Fibroblast of mammary gland (primary cell): ENCODE measurements at places on chromosomes 6 and 20.

- no peak for DNase-seq
Observed at GRCh38 chr6:118591897-118592296, 43.8 kb downstream of the PLN start.

GRCh38 chr6:111898452-111898851 lies 25.2 kb upstream of the FYN start:
- no peak for DNase-seq

DNA sequence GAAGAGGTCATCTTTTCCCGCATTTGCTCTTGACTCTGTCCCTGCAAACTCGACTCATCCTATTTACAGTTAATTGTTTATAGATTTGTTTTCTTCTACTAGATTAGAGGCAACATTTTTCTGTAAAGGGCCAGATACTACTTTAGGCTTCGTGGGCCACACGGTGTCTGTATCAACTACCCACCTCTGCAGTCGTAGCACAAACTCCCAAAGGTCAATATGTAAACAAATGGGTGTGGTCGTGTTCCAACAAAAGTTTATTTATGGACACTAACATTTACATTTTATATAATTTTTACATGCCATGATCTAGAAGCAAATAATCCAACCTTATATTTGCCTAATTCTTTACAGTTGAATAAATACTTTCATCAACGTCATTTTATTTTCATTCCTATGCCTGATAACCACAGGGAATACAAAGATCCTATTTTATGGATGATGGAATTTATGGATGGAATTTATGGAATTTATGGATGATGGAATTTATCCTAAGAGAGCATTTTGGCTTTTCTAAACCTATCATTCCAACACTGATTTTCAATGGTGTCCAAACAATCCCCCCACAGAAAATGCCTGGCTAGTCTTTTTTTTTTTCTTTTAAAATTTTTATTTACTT lies 232.8 kb downstream of the MYLK4 start:
- no peak for DNase-seq

DNA sequence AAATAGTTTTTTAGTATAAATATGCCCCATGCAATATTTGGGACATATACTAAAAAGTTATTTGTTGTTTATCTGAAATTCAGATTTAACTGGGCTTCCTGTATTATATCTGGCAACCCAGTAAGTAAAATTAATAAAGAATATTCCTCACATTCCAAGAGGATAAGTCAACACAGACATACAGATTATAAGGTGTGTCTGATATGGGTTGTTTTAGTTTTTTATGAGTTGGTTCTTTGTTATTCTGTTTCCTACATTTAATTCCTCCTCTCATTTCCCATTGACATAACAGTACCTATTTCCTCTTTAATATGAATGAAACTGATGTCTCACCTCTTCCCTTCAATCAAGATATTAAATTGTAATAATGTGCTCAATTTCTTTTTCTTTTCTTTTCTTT lies 1.7 kb upstream of the PLA2G7 start:
- no peak for DNase-seq

DNA sequence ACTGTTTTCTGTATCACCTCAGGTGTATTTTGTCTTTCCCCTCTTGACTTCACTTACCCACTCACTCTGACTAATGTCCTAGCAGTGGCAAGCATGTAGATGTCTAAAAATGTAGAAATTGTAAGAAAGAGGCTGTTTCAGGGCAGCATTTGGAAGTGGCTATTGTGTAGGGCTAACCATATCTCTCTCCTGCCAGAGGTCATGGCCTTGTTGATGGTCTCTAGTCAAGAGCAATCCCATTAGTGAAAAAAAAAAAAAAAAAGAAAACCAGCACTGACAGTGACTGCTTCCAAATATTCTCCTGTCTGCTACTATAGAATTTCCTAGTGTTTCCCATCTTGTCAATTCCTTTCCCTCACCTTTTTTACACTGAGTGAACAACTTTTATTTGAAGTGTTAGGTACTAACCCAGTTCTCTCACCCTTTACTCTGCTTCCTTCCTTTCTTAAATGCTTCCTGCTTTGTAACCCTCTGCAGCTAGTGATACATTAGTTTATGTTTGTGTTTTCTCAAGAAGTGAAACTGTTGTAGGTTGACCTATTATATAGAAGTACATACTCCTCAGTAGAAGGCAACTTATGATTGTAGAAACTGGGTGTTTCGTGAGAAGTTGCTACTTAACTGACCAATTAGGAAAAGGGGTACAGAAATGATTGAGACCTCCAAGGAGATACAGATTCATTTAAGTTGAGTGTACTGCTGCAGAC lies 174.1 kb upstream of the PTPRK start:
- no peak for DNase-seq

- no peak for DNase-seq
Observed at GRCh38 chr6:139572001-139572400, 197.6 kb upstream of the CITED2 start.

- no peak for DNase-seq
Observed at GRCh38 chr20:63659370-63659769, 1.3 kb downstream of the RTEL1 start.

GRCh38 chr6:145204301-145204700 lies 531.0 kb downstream of the EPM2A start:
- no peak for DNase-seq

GRCh38 chr6:56860475-56860874 lies 94.4 kb upstream of the BEND6 start:
- DNase-seq = peak; percentile 65

DNA sequence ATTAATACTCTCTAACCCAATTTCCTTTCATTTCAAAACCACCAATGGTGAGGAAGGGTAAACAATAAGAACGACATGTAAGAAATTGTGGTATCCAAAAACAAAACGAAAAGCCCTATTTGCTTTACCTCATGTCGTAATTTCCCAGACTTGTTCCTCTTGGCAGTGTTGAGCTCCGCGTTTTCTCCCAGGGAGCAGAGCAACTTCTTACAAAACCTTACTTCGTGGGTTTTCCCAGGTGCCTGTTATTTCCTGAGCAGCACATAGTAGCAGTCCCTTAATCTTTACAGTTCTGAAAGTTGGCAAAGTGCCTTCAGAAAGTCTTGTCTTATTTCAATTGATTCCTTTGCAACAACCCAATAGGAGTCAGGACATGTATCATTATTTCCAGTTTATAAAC lies 207.9 kb upstream of the MARCKS start:
- no peak for DNase-seq

DNA sequence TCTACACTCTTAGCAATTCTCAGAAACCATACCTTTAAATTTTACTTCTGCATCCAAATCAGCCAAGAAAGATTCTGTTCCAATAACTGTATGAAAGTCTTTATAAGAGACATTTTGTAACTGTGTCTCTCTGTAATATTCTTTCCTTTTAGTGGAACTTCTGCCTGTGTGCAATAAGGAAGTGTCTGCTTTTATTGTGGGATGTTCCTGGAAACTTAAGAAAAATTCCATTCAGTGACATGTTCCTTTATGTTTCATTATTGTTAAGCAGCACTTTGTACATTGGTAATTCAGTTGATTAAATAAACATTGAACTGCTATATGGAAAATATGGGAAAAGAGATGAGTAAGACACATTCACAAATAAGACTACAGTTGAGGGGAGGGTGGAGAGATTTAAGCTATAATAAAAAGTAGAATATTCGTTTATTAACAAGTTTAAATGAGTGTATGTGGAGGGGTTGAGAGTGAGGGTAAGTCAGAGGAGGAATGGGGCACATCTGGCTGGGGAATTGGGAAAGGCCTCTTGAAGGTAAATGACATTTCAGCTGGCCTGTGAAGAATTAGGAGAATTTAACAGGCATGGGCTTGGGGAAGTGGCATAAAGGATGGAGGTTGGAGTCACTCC lies 11.9 kb downstream of the NUS1 start:
- DNase-seq = no peak

- DNase-seq = no peak
Observed at GRCh38 chr20:13333793-13334192, 112.7 kb downstream of the ISM1 start.

DNA sequence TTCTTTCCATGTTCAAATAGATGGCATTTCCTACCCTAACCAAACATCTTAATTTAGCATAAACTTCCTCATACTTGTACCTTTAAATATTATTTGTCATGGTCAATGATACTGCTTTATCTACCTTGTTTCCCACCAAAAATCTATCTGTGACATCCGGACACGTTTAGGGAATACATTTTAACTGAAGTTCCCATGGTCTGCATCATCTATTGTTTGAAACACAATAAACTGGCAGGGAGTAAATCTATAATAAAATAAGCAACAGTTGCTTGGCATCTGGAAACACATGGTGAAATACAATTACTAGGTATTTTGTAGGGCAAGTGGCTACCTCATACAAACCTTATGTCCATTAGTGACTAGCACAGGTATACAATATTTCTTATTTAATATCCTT lies 289.1 kb downstream of the GJA1 start:
- DNase-seq = no peak

DNA sequence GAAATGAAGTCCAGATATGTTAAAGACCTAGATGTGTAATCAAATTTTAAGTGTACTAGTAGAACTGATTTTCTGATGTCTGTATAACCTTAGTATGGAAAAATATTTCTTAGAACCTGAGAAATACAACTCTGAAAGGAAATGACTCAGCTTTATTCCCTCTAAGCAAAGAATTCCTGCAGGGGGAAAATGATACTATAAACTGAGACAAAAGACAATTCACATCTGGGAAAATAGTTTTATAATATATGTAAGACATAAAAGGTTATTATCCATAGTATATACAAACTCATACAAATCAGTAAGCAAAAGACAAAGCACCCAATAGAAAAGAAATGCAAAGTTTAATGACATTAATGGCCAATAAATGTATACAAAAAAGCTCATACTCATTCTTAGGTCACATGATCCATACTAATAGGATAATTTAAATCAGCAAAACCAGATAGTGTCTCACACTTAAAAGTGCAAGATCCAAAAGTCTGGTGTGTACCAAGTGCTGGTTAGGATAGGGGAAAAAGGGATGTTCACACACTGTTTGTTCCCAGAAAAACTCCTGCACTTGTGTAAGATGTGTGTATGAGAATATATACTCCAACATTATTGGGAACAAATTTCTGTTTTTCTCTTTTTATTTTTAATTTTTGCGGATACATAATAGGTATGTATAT lies 22.6 kb downstream of the RNF217 start:
- no peak for DNase-seq

DNA sequence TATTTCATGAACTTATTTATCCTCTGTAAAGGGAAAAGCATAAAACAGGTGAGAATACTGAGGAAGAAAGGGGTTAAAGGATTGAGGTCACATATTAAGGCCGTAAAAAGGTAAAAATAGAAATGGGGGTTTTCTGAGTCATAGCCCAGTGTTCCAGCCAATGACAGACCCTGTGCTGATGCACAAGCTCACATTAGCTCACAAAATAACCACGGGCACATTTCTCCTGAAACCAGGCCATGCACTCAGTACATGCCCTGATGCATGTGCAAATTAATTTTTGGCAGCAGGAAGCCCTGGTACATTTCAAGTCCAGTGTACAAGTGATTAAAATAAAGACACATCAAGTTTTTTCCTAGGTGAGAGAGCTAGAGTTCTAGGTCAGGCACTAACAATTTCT lies 194.4 kb downstream of the TMEM200A start:
- peak; percentile 27 for DNase-seq

GRCh38 chr6:44009425-44010321 lies 117.6 kb downstream of the MRPL14 start:
- DNase-seq = peak; percentile 73

GRCh38 chr6:108039681-108040080 lies 34.9 kb downstream of the OSTM1 start:
- DNase-seq = no peak

GRCh38 chr6:45474376-45474775 lies 96.6 kb upstream of the SUPT3H start:
- no peak for DNase-seq

DNA sequence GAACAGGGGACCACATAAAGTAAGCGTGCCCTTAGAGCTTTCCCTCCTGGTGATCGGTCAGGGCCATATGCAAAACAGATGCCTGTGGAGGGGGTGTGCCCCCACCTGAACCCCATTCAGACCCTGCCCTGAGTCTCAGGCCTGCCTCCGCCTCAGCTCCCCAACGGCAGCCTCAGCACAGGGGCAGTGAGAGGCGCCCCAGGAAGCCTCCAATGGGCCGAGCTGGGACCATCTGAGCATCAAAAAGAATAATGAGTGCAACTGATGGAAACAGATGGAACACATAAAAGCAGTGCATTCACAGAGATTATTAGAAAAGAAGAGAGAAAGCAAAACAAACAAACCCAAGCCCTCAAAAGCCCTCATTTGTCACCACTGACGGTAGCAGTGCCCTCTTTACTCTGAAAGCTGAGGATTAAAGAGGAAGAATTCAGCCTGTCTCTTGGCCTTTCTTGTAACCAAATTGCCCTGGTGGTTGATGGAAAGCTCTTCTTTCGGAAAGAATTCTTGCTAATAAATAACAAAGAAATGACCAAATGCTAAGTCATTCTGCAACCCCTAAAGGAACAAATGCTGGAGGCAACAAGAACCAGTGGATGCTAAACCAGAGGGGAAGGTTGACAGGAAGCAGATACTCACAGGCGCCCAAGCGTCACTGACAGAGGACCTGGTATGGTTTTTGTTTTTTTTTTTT lies 6.8 kb downstream of the ADISSP start:
- DNase-seq = no peak

DNA sequence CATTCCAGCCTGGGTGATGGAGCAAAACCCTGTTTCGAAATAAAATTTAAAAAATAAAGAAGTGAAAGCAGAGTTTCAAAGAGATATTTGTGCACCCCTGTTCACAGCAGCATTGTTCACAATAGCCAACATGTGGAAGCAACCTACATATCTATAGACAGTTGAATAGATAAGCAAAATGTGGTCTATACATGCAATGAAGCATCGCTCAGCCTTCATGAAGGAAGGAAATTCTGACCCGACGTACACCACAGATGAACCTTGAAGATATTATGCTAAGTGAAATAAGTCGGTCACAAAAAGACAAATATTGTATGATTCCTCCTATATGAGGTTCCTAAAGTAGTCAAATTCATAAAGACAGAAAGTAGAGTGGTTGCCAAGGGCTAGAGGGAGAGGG lies 6.5 kb upstream of the NCOA6 start:
- DNase-seq = no peak

GRCh38 chr6:137875058-137875520 lies 8.0 kb downstream of the TNFAIP3 start:
- no peak for DNase-seq

DNA sequence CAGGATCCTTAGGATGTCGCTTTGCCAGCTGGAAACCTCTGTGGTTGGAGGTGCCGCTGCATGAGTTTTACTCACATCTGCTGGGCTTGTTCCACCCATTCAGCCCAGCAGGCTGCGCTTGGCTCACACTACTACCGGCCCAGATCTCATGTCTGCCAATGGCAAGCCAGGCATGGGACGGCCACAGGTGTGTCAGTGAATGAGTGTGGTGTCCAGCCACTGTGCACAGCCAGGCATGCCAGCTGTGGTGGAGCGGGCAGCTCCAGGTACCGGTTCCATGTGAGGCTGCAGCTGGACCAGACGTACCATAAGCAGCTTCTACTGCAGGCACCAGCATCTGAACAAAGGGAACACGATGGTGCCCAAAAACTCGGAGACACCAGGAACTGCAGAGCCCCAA lies 33.1 kb upstream of the ASF1A start:
- no peak for DNase-seq

GRCh38 chr6:73585566-73586415 lies 65.0 kb upstream of the EEF1A1 start:
- DNase-seq = peak; percentile 80

GRCh38 chr6:117118490-117118889 lies 146.9 kb upstream of the VGLL2 start:
- no peak for DNase-seq
